ENCODE measurements at places on chromosomes 11 and 22.
A peak's percentile ranks its signal among the peaks of the same experiment; 100 is the strongest.

- DNase-seq, result no peak
Measured at GRCh38 chr11:14336507-14337503, 22.2 kb downstream of the RRAS2 start.

DNA sequence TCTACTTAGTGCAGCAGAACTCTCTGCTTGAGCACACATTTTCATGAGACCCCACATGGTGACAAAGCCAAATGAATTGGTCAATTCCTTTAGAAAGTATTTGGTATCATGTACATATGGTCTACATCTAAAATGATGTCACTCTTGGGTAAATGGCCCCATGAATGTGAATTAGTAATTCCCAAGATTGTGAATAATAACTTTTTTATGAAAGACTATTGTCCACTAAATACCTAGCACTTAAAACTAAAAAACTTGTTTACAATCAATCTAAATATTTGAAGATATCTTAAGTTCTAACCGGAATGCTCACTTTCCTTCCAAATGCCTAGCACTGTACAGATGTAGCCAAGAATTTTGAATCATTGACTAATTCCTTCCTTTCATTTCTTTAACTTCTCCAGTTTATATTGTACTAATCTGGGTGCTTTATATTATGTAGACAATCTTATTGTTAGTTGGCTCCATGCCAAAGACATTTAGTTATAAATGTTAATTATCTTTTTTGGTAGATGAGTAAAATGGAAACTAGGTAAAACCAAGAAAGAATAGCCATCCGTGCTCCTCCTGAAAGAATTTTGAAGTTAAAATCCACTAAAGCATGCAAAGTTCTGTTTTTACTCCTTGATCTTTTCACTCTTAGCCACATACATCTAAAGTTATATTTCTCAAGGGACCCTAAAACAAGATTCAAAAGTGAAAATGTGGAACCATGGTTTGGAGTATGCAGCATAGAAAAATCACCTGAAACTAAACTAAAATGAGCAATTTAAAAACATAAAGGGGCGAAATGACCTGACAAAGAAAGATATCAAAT, 145.0 kb upstream of the ARHGAP20 start:
- DNase-seq, result no peak

DNA sequence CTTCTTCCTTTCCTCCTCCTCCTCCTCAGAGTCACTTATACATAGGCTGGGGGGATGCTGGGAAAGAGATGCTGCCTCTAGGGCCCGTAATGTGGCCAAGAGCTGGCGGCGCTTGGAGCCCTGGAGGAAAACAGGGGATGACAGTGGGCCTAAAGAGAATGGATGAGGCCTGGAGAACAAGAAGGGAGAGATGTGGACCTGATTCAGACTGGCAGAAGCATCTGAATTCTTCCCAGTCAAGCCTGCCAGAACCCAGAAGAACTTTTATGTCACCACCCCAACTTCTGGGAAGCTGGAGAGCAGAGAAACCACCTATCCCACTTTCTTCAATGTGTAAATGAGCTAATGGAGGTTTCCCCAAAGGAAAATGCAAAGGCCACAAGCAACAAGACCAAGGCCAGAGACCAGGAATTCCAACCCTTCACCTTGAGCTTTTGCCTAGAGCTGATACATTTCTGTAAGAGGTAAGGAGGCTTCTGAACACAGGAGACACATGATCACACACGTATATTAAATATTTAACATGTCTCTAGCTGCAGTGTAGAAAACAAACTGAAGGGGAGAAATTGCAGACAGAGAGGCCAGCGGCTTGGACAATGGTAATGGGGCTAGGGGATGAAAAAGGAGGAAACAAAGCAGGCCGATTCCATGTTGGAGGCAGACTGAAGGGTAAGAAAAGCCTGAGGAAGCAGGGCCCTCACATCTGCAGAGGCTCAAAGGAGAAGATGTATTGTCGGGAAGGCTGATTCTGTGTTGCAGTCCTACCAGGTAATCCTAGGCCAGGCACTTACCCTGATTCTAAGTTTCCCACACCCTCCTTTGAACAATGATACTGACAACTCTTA, 1.1 kb downstream of the RRP8 start:
- DNase-seq, result no peak

GRCh38 chr22:23216461-23217170, 36.3 kb downstream of the BCR start:
- DNase-seq, result no peak

- no peak for DNase-seq
Measured at GRCh38 chr11:69474736-69475135, 6.7 kb upstream of the LINC01488 start.

DNA sequence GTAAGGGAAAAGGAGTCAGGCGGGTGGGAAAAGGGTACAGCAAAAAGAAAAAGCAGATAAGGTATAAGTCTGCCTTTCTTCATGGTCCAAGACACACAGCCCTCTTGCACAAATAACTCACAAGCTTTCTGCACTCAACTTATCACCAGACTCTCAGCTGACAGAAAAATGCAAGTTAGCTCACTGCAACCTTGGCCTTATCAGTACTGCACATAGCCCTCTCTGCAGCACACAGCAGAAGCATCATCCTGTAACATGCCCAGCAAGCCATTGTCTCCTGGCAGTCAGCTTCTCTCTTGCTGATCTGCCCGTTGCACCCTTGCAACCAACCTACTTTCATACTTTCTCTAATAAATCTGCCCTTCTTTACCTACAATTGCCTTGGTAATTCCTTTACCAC, 5.8 kb downstream of the ZBTB44 start:
- DNase-seq, result no peak

DNA sequence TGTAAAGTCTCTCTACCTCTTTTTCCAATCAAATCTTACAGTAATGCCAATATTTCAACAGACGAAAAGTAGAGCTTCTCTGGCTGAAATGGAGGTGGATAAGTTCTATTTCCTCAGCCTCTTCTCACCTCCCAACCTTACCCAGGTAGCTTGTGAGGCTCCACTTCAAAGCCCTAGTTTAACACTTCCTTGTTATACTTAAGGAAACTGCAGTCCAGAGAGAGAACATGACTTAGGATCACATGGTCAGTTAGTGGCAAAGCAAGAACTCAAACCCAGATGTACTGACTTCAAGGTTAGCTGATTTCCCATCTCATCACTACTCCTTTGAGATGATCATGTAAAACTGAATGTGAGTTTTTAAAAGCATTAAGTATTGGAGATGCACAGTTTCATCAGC, 32.5 kb downstream of the PAK1 start:
- DNase-seq, result no peak

- no peak for DNase-seq
Measured at GRCh38 chr22:41078931-41079330, 13.5 kb upstream of the EP300 start.

DNA sequence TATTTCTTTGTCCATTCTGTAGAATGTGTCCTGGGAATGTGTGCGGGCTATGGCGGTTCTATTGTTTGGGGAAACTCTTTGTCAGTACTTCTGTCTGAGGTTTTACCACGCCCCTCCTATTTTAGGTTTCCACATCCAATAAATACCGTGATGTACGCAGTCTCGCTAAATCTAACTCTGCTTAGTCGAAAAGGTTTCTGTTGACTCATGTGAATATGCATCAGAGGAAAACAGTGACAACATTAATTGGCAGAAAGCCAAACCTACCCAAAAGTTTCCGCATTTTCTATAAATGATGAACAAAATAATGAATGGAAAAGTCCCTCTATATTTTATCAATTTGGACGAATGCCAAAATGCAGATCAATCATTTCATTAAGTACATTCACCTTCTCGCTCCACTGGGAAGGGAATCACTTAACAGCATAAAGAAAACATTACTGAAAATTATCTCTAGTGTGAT, 143.4 kb downstream of the MAML2 start:
- DNase-seq, result no peak

- DNase-seq, result no peak
Measured at GRCh38 chr22:25536589-25536988, 27.9 kb upstream of the GRK3 start.

GRCh38 chr11:10019906-10020682, 273.9 kb downstream of the SBF2 start:
- no peak for DNase-seq

DNA sequence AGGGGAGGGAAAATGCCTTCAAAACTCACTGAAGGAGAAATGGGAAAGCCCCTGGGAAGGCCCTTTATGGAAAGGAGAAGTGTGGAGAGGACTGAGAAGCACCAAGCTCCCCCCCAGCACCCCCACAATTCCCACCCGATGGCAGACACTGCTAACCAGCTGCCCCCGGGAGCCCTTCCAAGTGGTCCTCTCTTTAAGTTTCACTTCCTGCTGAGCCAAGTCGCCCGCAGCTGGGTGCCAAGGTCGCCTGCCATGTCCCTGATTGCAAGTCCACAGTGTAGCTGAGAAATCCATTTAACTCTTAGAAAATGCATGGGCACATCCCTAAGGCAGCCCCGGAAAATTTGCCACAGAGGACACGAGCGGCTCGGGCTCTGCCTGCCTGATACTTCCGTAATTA, 68.2 kb downstream of the GALNT18 start:
- DNase-seq, result no peak

DNA sequence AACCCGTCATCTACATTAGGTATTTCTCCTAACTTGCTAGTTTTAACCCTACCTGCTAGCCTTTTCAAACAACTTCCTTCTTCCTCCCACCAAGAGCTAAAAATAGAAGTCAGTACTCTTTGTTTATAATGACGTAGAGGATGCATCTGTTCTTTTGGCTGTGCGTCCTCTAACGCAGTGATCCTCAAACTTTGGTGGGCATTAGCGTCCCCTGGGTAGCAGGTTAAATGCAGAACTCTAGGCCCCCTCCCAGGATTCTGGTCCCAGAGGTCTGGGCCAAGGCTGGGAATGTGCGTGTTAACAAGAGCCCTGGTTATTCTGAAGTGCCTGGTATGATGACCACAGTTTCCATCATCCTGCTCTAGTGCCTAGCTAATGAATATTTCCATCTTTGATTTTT, 67.6 kb downstream of the BARX2 start:
- DNase-seq, result no peak

- DNase-seq, result no peak
Measured at GRCh38 chr11:69202511-69203221, 46.9 kb downstream of the SMIM38 start.

GRCh38 chr11:28922386-28922981, 814.3 kb downstream of the METTL15 start:
- DNase-seq, result no peak

DNA sequence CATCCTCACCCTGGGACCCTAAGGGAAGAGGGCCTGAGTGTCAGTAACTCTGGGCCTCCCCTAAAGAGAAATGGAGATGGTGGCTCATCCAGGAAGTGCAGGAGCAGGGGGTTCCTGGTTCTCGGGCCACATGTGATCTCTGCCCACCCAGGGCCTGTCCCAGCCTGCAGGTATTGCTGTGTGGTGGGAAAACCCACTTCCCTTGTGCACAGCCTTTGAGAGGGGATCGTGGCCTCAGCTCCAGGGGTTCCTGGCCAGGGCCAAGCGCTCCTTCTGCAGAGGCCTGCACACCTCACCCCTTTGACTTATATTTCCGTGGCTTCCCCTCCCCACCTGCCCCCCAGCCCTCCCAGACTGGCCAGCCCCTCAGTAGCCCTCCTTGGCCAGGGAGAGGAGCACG, 213.5 kb downstream of the OR4C45 start:
- DNase-seq, result no peak

- DNase-seq, result no peak
Measured at GRCh38 chr11:130400781-130401483, 27.5 kb downstream of the ADAMTS8 start.

GRCh38 chr22:22226448-22227187, 18.0 kb upstream of the VPREB1 start:
- no peak for DNase-seq

DNA sequence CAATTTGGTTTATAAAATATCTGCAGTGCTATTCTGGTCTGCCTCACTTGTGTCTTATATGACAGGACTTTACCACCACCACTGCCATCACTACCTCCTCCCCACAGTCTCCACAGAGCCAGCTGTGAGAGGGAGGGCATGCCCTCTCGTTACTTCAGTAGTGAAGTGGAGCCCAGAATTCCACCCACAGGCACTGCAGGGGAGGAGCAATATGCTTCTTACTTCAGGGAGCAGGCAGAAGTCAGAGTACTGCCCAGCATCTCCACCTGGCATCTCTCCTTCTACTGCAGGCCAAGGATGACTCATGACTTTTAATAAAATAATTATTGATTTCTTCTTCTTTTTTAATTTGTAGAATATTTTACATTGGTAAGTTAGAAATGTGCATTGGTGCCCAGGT, 255.5 kb downstream of the DYNC2H1 start:
- no peak for DNase-seq

GRCh38 chr22:39306456-39307361, 12.7 kb downstream of the RPL3 start:
- peak; percentile 23 for DNase-seq

- DNase-seq, result peak; percentile 9
Measured at GRCh38 chr11:75276686-75277085, 36.1 kb downstream of the TPBGL start.

GRCh38 chr11:36251823-36252222, 37.4 kb downstream of the COMMD9 start:
- no peak for DNase-seq

GRCh38 chr11:19073454-19074415, 13.2 kb upstream of the MRGPRX2 start:
- DNase-seq, result no peak

- no peak for DNase-seq
Measured at GRCh38 chr11:83367745-83368144, 81.6 kb upstream of the CCDC90B start.

DNA sequence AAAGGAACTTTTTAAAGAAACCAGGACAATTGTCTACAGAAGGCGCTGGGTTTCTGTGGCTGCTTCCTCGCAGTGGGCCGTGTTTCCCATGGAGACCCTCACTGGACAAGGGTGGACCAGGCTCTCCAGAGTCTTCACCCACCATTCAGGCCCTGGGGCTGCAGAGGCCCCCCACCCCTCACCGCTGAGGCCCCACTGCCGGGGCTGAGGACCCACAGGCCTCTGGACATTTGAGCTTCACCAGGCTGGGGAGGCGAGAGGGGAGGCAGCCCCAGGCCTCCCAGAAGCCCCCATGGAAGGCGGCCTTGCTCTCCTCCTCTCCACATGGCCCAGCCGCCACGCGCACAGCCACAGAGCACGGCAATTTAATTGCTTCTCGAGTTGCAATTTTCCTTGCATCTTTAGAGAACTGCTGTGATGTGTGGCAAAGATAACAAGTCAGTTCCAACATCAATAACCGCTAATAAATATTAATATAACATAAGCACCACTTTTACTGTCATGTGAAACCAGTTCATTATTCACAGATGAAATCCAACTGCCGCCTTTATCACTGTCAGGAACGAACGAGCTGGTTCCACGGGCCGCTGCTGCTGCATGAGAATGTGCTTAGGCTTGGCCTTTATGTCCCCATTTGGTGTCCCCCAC, 81.0 kb downstream of the PHF21B start:
- no peak for DNase-seq

- DNase-seq, result no peak
Measured at GRCh38 chr11:28054821-28055220, 53.1 kb downstream of the KIF18A start.

DNA sequence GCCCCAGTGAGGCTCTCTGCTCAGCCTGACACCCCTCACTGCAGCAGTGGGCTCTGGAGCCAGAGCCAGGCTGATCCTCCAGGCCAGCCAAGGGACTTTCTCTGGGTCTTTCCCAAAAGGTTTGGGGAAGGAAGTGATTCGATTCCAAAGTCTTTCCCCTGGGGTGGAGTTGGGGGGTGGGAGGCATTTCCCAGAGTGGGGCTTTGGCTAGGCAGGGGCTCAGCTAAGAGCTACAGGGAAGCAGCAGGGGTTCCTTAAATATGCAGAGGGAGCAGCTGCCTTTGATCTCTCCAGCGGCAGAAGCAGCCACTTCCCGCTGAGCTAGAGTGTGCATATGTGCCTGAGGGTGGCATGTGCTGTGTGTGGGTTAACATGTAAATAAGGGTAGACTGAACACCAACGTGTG, 192.9 kb downstream of the INSC start:
- no peak for DNase-seq

- no peak for DNase-seq
Measured at GRCh38 chr22:35476341-35476740, 64.3 kb upstream of the RASD2 start.
